Epithelial cell of alveolus of lung (primary cell): ENCODE measurements at places on chromosomes 1 and 21. TPM values are rescaled to one million over a fixed set of nuclear protein-coding genes. Genes with fewer than 3 reads are reported as not detected.

Gene PLA2G2C
- total RNA-seq = not detected in 2 replicates

Gene WNT9A
- 0.65 and 0.72 TPM in 2 replicates for total RNA-seq

Gene KIFAP3
- total RNA-seq = 13.3 and 15.3 TPM in 2 replicates

Gene FMO5
- 0.13 and 0.72 TPM in 2 replicates for total RNA-seq

Gene DDAH1
- 6.0 and 27.3 TPM in 2 replicates for total RNA-seq

Gene AQP10
- under 0.01 TPM in 1 of 2 replicates, not detected in the other for total RNA-seq

Gene KMO
- not detected in 2 replicates for total RNA-seq

Gene RIMS3
- 0.16 and 0.52 TPM in 2 replicates for total RNA-seq

Gene SMIM1
- total RNA-seq = 0.39 and 19.9 TPM in 2 replicates

Gene MCOLN3
- total RNA-seq = under 0.01 TPM in 1 of 2 replicates, not detected in the other

Gene TSPAN1
- 1.6 and 2.0 TPM in 2 replicates for total RNA-seq

Gene GNAT2
- total RNA-seq = 0.32 TPM in 1 of 2 replicates, not detected in the other

Gene EFNA3
- total RNA-seq = 1.7 and 1.9 TPM in 2 replicates

Gene CGN
- total RNA-seq = 0.52 TPM in 1 of 2 replicates, not detected in the other

Gene MYOG
- 22.8 TPM in 1 of 2 replicates, not detected in the other for total RNA-seq

Gene GFI1
- 0.52 TPM in 1 of 2 replicates, not detected in the other for total RNA-seq

Gene CENPS
- 7.8 and 9.7 TPM in 2 replicates for total RNA-seq

Gene AMY1C
- total RNA-seq = not detected in 2 replicates

Gene C1orf167
- 6.9 TPM in 1 of 2 replicates, not detected in the other for total RNA-seq

Gene C8B
- not detected in 2 replicates for total RNA-seq

Gene AMPD2
- 49.8 and 108 TPM in 2 replicates for total RNA-seq

Gene LENEP
- not detected in 2 replicates for total RNA-seq

Gene SMYD3
- 22.4 and 24.4 TPM in 2 replicates for total RNA-seq

Gene MPL
- total RNA-seq = not detected in 2 replicates

Gene MSH4
- total RNA-seq = not detected in 2 replicates

Gene TRIM45
- 1.8 and 2.5 TPM in 2 replicates for total RNA-seq

Gene OLIG2
- total RNA-seq = not detected in 2 replicates

Gene BEST4
- total RNA-seq = not detected in 2 replicates

Gene ZNF697
- total RNA-seq = 13.4 and 14.3 TPM in 2 replicates

Gene ADAMTS5
- total RNA-seq = 0.65 and 55.5 TPM in 2 replicates

Gene KIAA1614
- total RNA-seq = 5.2 and 10.5 TPM in 2 replicates
